ENCODE measurements at places on chromosomes 2 and 18.

- DNase-seq, result peak; percentile 8
These were observed 62.0 kb downstream of the CACNB4 start for GRCh38 chr2:152036611-152037469.

- no peak for DNase-seq
These were observed 11.4 kb upstream of the SLC35F6 start for GRCh38 chr2:26752656-26753055.

DNA sequence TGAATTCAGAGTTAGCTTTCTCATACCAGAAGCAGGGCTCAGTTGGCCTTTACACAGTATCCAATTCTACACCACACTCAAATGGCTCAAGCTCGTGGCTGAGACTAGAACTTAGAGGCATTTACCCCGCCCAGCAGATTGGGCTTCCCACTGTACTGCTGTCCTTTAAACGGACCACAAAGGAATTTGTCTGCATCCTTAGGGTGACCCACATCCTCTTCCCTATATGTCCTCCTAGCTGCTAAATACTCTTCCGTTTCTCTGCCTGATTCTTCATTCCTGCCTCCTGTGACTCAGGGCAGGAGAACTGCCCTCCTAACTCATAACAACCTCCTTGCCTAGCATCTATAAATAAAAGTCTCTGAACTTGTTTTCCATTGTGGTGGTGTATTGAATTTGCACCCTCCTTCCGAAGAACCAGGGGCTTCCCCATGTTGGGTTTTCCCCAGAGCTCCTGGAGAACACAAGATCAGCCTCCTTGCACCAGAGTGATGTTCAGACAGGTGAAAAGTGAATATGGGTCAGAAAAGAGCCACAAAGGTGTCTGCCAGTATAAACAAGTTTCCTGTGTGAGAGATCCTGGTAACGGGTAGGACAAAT, 32.0 kb upstream of the MC4R start:
- no peak for DNase-seq

DNA sequence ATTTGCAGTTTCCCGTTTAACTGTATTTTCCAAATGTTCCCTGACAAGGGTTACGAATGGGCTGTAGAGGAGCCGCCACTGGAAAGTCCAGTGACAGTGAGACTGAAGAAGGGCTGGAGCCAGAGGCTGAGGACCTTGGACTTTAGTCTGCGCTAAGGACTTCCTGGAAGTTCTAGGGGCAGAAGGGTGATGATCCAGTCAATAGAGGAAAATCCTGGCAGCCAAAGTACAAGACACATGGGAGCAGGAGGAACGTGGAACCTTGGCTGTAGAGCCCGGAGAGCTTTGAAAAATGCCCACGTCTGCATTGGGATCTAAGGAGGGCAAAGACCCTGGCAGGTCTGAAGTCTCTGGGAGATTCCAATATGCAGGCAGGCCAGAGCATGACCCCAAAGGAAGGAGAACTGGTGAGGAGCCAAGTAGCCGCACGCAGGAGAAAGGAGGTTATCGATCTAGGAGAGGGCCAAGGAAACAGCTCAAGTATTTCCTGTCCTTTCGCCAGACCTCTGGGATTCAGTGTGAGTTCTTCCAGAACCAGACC, 28.5 kb downstream of the MBP start:
- no peak for DNase-seq

- no peak for DNase-seq
These were observed 438.1 kb upstream of the FAM98A start for GRCh38 chr2:34037157-34037556.

DNA sequence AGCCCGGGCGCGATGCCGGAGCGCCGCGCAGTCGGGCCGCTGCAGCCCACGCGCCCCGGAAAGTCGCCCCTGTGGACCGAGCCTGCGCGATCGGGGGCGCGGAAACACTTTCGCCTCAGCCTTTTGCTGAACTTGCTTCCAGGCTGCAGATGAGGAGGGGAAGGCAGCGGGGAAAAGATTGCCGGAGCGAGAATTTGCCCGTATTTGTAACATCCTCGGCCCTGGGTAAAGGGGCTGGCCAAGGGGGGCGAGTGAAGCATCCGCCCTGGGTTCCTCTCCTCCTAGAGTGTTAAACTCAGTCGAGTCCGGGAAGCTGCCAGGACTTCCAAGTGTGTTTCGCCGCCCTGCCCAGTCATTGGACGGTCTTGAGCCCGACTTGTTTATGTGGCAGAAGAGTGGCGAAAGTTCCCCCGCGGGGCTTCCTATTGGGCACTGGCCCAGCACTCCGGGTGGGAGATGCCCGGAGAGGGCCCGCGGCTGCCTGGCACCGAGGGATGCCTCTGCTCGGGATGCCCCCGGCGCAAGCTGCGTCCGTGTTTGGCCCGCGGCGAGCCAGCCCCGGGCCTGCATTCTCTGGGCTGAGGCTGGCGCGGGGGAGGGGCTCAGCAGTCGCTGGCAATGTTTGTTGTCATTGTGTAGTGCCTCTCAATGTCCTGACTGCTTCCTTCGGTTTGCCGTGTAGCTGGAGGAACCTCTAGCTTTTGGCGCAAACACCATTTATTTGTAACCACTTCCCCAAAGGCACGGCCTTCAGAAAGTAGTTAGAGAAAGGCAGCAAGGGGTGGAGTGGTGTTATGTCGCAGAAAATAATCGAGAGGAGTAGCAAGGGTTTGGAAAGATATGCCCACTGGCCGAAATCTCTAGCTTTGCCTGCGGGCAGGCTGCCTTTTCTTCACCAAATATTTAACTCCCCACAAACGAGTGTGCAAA, 1.1 kb downstream of the CYBRD1 start:
- DNase-seq, result no peak

Data from stimulated activated CD4-positive, alpha-beta T cell treated with anti-CD3 and anti-CD28 coated beads, Interleukin-15, amount 100 ng/mL, for 1 hour (primary cell).